ENCODE measurements at places on chromosomes 1 and 21.

GRCh38 chr21:18164483-18164882 lies 80.2 kb upstream of the CHODL start:
- DNase-seq, result no peak

DNA sequence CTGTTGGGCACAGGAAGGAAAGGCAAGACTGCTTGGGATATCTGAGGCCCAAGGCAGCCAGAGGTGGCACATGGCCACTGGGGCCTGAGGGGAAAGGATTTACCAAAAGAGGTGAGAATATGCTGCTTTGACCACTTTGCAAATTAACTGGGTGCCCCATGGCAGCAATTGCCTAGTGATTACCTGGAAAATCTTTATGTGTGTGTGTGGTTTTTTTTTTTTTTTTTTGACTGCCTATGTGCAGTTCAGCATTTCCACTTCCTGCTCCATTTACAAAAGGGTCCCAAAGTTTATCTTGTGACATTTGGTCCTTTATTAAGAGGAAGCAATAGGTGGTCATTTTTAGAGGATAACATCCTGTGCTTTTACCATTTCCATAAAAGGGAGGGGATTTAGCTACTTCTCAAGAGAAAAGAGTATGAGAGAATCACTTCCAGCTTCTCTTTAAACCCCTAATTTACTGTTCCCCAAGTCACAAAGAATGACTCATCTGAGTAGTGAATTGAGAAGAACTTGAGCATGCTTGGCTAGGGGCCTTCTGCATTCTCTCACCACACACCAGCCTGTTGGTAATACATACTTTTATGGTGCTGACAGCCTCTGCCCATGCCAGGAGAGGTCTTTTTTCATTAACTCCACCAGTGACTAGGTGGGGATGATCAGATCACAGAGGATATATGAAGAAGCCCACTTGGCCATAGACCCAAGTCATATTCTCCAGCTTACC lies 52.1 kb downstream of the SYDE2 start:
- no peak for DNase-seq

DNA sequence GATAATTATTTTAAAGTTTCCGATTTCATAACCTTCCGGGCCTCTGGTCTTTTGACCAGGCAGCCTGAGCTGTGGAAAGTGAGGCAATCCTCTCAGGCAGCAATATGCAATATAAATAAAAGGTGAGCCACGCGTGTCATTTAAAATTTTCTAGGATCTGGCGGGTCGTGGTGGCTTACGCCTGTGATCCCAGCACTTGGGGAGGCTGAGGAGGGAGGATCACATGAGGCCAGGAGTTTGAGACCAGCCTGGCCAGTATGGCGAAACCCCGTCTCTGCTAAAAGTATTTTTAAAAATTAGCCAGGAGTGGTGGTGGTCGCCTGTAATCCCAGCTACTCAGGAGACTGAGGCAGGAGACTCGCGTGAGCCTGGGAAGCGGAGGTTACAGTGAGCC lies 546 bp upstream of the ZNF695 start:
- no peak for DNase-seq

DNA sequence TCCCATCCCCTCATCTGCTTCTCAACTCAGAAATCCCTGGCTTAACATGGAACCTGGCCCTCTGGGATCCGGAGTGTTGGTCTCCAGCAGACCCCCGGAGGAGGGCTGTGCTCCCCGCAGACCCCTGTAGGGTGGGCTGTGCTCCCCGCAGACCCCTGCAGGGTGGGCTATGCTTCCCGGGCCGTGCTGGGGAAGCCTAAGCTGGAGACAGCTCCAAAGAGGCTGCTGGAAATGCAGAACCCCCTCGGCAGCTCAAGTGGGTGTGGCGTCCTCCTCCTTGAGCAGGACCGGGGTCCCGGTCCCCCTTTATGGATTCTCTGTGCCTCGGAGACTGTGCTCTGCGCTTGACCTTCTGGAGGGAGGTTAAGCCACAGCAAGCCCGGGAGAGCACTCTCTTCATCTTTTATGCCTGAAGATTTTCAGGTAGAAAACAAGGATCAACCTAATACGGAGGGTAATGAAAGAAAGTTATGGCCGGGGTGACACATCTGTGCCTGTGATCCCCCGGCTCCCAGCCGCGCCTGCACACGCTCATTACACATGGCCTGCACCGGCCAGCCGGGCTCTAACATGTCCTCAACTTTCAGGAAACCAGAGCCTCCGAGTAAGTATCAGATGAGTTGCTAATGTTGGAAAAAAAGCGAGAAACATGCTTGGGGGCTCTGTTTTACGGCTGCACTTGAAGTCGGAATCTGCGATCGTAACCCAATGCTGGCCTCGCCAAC lies 87.7 kb upstream of the ACTRT2 start:
- DNase-seq, result no peak

GRCh38 chr1:204080163-204080903 lies 7.4 kb downstream of the SOX13 start:
- no peak for DNase-seq

DNA sequence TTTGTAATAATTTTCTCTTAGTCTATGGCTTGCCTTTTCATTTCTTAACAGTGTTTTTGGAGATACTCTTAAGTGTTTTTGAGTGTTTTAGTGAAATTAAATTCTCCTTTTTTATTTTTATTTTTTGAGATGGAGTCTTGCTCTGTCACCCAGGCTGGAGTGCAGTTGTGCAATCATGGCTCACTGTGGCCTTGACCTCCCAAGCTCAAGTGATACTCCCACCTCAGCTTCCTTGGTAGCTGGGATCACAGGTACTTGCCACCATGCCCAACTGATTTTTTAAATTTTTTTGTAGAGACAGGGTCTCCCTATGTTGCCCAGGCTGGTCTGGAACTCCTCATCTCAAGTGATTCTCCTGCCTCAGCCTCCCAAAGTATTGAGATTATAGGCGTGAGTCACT lies 240.3 kb downstream of the PLPP3 start:
- DNase-seq, result no peak

GRCh38 chr1:39026051-39026865 lies at the start of gene NDUFS5:
Gene NDUFS5 (plus strand): TSS chr1:39026350. CDS start chr1:39028725, 2,375 bp downstream.
- DNase-seq, result peak; percentile 64

DNA sequence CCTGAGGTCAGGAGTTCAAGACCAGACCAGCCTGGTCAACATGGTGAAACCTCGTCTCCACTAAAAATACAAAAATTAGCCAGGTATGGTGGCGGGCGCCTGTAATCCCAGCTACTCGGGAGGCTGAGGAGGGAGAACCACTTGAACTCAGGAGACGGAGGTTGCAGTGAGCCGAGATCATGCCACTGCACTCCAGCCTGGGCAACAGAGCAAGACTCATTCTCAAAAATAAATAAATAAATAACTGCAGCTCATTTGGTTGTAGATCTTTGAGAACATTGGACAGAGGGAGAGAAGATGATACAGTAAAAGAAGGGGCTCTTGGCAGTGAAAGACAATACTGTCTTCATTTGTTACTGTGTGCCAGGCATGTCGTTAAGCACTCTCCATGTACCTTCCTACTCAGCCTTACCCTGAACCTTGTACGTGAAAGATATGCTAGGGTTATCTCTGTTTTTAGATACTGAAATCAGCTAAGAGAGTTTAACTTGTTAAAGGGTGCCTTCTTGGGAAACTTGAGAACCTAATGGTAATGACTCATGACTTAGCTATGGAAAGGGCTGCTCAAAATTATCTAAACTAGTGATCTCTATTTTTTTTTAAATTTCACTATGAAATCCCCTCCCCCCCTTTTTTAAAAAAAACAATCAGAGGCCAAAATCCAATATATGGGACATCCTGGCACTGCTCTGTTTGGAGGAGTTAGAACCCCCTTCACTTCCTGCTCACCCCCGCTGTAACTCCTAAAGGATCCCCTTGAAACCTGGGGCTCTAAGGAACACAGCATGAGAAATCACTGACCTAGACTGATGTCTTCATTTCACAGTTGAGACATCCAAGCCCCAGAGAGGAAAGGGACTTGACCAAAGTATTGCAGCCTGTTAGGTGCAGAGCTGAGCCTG lies 6.8 kb upstream of the KPNA6 start:
- no peak for DNase-seq

DNA sequence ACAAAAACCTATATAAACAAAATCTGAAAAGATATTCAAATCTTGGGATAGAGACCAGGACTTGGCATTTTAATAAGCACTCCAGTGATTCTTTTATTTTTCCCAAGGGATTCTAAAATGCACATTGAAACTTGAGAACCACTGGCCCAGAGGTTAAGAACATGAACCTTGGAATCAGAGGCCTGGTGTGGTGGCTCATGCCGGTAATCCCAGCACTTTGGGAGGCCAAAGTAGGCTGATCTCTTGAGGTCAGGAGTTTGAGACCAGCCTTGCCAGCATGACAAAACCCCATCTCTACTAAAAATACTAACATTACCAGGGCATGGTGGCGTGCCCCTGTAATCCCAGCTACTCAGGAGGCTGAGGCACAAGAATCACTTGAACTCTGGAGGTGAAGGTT lies 12.9 kb upstream of the CEP85 start:
- no peak for DNase-seq

DNA sequence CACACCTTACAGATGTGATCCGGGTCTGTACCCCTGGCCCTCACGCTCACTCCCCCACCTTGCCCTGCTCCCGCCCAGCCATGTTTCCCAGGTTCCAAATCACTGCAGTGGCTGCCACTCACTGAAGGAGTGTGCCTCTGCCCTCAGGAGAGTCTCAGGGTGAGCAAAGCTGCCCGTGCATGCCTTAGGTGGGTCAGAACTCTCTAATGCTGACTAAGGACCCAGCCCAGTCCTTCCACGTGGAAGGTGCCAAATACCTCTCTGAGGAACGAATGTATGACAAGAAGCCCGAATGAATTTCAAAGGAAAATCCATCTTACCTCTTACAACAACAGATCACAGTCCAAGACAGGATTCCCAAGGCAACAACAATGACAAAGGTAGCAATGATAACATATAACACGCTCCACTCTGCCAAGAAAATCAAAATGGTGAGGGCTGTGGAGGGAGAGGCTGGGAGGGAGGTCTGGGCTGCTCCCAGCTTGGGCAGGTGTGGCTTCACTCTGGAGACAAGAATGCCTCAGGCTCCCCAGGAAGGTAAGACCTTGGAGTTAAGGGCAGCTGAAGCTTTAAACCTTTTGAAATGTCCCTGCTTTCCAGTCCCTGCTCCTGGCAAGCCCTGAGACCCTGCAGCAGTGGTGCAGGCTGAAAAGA lies 115.2 kb downstream of the KIAA0319L start:
- DNase-seq, result no peak

- no peak for DNase-seq
These were observed 53.9 kb upstream of the GNG4 start for GRCh38 chr1:235703506-235703905.

DNA sequence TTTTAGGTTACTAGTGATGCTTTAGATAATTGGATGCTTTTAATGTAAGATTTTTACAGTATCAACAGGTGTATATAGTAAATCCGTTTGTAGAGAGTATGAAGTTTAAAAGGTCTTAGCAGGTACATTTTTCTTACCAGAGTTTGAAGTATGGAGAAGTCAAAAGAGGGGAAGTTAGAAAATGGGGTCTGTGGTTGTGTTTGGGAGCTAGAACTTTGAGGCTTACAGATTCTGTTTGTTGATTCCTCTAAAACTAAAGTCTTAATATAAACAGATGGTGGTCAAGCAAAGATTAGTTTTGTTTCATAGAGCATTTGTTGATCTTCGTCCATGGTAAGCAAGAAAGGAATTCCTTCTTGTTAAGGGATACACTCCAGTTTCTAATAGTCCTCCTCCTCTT lies 35.8 kb downstream of the CDC42 start:
- DNase-seq, result no peak

GRCh38 chr1:11068600-11069473 lies 9.0 kb upstream of the SRM start:
- DNase-seq, result no peak

DNA sequence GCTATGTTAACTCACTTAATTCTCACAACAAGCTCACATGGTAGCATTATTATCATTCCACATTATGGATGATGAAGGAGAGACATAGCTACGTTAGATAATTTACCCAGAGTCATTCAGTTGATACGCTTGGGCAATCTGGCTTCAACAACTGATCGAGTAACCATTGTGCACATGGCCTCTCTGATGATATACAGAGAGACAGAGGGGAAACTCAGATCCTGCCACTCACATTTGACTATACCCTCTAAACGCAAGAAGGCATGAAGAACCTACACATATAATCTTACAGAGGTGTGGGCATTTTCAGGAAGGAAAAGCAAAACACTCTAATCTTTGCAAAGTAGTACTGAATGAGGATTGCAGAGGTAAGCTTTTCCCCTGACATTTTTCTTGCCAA lies 360.1 kb downstream of the BARHL2 start:
- DNase-seq, result no peak

GRCh38 chr1:239197871-239198270 lies 188.5 kb upstream of the CHRM3 start:
- DNase-seq, result no peak

- no peak for DNase-seq
These were observed 21.0 kb downstream of the CD2 start for GRCh38 chr1:116775116-116775752.

DNA sequence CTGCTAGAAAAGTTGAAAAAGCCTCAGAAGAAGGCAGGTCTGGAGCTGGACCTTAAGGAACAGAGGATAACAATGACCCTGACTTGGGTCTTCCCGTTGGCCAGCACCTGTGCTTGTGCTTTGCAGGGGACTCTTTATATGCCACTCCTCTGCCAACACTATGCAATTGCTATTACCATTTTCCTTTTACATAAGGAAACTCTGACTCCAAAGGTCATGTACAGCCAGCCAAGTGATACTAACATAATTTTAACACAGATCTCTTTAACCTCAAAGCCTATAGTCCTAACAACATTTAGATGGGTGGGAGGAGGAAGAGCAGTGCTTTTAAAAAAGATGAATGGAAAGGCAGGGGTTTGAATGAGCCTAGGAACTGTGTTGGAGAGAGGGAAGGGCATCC lies 106.6 kb upstream of the RAB4A start:
- DNase-seq, result no peak

GRCh38 chr1:41454406-41454805 lies 30.1 kb downstream of the EDN2 start:
- no peak for DNase-seq

DNA sequence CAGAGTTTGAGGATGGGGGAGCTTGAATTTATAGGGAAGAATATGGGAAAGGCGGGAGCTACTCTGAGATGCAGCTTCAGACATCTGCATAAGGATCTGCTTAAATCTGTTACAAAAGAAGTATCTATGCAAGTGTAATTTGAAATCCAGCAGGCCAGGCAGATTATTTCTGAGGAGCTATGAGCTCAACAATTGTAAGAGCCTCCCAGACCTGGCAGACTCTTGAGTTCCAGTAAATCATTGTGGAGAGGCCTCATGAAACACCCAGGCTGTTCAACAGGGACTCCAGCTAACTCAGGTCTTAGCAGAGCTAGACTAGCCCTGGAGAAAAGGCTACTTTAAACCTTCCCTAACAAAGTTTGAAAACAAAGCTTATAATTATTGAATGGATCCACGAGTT lies 647.5 kb upstream of the CHRM3 start:
- no peak for DNase-seq

- no peak for DNase-seq
These were observed 106.3 kb upstream of the GJB5 start for GRCh38 chr1:34648501-34648900.

- DNase-seq, result no peak
These were observed 158.8 kb downstream of the C1orf21 start for GRCh38 chr1:184545601-184546000.

GRCh38 chr1:77095236-77095635 lies 124.0 kb downstream of the PIGK start:
- DNase-seq, result no peak

Measured in activated CD4-positive, CD25-positive, alpha-beta regulatory T cell (primary cell).